Activated T-helper 1 cell treated with anti-CD3 and anti-CD28 coated beads, Interleukin-12 subunit alpha, Interleukin-12 subunit beta, Interleukin-2, Interleukin-4 antibody, amounts not matched to agents 30 ng/mL and 10 ng/mL and 1 ng/mL, durations not matched to agents 14 hours and 24 hours and 36 hours (primary cell): ENCODE measurements at places on chromosomes 7 and 10. TPM values are rescaled to one million over a fixed set of nuclear protein-coding genes. Genes with fewer than 3 reads are reported as not detected.
A peak's percentile ranks its signal among the peaks of the same experiment; 100 is the strongest.

DNA sequence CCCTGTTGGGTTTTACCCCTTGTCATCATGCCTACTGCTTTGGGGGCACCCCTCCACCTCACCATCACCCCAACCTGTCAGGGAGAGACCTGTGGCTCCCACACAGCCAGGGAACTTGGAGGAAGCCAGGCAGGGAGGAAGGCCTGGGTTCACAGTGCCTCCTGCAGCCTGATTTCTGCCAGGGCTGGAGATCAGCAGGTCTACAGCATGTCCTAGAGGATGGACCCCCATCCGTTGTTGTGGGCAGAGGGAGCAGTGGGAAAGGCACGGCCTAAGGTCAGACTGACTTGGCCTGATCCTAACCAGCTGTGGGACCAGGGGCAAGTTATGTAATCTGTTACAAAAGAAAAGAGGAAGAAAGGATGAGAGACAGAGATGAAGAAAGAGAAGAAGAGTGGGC lies 28.2 kb downstream of the ZCCHC24 start:
- no peak for DNase-seq
- H3K4me1 ChIP-seq, result no peaks in the 10 kb centered on the region
- no peaks in the 10 kb centered on the region for H3K36me3 ChIP-seq
- H3K27ac ChIP-seq, result no peak overlapping the region
- H3K4me3 ChIP-seq, result no peak overlapping the region
- no peaks in the 10 kb centered on the region for H3K27me3 ChIP-seq

DNA sequence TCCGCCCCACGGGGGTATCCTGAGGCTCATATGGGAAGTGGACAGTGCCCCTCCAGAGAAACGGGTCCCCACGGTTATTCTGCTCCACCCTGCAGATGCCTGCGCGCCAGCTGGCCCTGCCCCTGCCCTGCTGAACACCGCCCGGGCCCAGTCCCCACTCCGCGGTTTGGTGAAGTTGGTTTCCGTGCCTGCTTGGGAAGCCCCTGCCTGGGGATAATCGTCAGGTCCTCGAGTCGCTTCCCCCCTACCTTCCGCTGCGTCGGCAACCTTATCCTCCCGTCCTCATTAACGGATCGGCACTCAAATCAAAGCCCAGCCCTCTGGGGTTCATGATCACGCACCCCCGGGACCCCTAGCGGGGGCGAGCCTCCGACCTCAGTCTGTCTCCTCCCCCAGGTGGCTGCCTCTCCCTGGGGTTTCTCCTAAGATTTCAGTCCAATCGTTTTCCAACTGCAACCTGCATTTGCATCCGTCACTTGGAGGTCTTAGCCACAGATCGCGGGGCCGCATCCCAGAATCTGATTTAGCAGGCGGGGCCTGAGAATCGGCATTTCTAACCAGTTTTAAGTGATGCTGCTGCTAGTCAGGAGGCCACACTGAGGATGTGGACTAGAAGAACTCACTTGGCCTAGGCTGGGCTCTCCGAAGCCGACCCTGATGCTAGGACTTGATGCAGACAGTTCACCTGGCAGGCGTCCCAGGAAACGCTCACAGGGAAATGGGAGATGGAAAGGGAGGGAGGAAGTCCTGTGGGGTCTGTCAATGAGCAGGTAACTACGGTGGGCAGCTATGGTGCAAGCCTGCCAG lies 27.6 kb downstream of the WDR86 start:
- H3K4me3 ChIP-seq, result peak overlapping the region; percentile 52
- no peak for DNase-seq
- peaks cover 28% of the 10 kb centered on the region for H3K27me3 ChIP-seq
- H3K27ac ChIP-seq, result no peak overlapping the region
- H3K4me1 ChIP-seq, result no peaks in the 10 kb centered on the region

- no peaks in the 10 kb centered on the region for H3K36me3 ChIP-seq
- H3K4me1 ChIP-seq, result no peaks in the 10 kb centered on the region
- H3K4me3 ChIP-seq, result no peak overlapping the region
Measured at GRCh38 chr7:87797395-87797794, 78.8 kb downstream of the SLC25A40 start.

DNA sequence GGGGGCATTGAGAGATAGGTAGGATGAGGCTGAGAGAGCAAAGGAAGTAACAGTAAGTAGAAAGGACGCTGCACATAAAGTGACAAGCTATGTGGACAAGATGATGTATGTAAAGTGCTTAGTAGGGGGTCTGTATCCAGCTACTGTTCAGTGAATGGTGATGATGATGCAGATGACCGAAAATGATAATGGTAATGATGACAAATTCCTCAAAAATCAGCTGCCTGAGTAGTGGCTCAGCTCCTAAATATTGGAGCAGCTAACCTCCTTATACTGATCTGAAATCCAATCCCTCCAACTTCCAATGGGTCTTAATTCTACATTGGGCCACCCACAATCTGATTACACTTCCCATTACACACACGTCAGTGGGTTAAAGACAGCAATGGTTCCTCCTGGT lies 27.1 kb upstream of the KCNMA1 start:
- no peaks in the 10 kb centered on the region for H3K4me1 ChIP-seq
- H3K27ac ChIP-seq, result no peak overlapping the region
- no peak overlapping the region for H3K4me3 ChIP-seq
- no peak for DNase-seq
- H3K36me3 ChIP-seq, result no peaks in the 10 kb centered on the region

GRCh38 chr7:5477723-5478531 lies 54.3 kb upstream of the TNRC18 start:
- H3K27ac ChIP-seq, result no peak overlapping the region
- H3K4me1 ChIP-seq, result no peaks in the 10 kb centered on the region
- H3K36me3 ChIP-seq, result no peaks in the 10 kb centered on the region
- DNase-seq, result no peak
- H3K27me3 ChIP-seq, result no peaks in the 10 kb centered on the region

The COL13A1 gene
- total RNA-seq, result not detected in 2 replicates

The IFIT2 gene
- 0.34 and 0.47 TPM in 2 replicates for total RNA-seq

The ABHD11 gene
- 18.9 and 24.3 TPM in 2 replicates for total RNA-seq
